NCI-H2081 (cell line): ENCODE measurements at places on chromosomes 11 and 22.

DNA sequence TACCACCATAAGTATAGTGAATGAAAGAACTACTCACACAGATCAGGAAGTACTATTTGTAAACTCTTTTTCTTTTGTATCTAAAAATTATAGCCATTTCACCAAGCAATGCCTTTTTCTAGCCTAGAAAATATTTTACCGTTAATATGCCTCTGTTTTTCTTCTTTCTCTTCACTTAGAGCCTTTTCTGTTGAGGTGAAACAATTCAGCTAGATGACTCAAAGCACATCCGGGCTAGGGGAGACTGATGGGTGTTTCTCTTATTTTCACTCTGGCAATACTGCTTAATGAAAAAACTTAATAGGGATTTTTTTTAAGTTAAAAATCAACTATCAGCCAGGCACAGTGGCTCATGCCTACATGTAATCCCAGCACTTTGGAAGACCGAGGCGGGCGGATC, 93.3 kb downstream of the SGSM3 start:
- DNase-seq, result no peak

- no peak for DNase-seq
These were observed 183.0 kb downstream of the IGLL1 start for GRCh38 chr22:23397008-23397612.

- no peak for DNase-seq
These were observed 2.4 kb downstream of the MUC15 start for GRCh38 chr11:26569646-26570045.

DNA sequence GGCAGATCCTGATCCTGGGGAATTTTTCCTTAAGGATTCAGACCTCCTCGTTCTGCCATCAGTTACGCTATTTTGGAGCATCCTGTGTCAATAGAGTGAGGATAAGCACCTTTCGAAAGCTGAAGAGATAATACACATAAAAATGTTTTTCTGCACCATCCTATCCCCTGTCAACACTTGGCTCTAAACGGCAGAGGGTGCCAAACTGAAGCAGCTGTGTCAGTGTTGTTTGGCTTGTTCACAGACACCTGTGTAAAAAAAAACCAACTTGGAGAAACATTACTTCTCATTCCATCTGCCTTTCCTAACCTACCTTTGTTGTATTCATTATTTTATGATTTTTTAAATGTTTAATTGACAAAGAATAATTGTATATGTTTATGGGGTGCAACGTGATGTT, 417.0 kb upstream of the DDI1 start:
- DNase-seq, result peak; percentile 71

DNA sequence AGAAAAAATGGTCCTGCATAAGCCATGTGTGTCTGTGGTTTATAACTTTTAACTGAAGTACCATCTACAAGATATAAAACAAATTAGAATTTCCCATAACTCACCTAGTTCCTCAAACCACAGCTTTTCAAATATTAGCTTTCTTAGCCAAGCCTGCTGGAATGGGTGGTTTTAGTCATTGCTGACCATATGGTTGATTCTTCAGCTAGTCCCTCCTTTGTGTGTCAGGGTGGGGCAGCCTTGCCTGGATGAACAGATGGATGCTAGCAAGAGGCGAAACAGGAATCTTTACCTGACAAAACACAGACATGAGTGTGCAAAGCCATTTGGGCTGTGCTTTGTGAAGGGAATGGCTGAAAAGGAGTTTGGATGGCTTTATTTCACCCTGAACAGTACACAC, 6.9 kb upstream of the B3GNT6 start:
- no peak for DNase-seq

DNA sequence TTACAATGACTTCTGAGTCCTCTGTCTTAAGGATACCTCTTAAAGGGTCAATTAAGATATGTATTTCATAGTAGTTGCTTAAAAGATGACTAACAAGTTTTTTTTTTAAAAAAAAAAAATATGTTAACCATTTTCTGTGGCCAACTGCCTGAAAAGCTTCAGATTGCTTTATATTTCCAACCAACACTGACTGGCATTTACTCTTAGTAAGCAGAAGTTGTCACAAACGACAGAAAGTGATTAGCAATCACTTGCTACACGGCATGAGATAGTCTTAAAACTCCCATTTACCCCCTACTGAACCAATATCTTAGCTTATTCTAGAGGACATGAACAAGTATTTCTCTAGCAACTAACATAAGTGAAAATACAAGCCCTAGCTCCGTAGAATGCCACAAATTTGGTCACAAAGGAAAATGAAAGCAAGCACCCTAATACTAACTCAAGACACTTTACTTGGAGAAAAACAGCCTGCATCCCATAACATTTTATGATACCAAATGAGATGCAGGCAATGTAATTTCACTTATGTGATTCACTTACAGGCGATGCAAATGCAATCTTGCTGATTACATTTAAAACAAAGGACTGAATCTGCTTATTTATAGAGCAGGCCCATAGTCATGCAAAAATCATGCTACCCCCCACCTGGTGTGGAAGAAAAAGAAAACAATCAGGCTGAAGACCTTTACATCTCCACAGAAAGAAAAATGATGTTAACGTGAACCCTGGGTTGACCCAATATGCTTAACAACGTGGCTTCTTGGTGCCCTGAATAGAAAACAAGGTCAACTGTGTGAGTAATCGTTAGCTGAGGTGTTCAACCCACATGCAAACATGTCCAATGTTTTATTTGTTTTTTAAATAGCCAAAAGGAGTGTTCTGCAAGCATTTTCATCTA, 25.7 kb downstream of the MPPED2 start:
- DNase-seq, result no peak

DNA sequence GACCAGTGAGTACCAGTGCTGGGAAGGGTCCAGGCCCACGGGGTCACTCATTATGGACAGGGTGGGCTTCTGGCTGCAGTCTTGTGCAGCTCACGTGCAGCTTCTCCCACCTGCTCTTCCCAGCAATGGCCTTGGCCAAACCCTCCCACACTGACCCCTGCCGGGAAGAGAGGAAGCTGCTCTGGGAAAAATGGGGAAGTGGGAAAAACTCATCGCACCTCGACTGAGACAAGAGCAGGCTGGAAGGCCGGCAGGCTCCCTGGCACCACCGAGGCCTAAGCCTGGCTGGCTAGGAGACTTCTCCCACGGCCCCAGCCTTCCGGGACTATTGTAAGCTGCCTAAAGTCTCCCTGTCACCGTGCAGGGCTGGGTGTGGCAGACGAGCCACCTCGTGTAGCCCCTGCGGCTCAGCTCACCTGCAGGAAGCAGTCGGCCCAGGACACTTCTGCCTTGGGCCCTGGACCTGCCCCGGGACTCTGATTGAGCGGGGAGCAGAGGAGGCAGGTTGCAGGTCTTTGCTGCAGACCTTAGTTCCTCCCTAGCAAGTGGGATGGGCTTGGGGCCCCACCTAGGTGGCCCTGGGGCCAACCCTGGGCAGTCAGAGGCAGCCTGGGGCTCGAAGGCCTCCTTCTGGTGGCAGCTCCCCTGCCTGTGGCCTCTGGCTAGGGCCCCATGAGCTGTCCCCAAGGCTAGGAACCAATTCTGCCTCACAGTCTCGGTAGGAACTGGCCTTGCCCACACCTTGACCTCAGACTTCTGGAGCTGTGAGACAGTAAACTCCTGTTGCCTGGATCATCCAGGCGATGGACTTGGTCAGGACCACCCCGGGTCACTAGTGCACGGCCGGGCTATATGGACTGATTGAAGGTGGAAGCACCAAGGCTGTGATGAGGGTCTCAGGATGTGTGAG, 23.1 kb downstream of the MRGPRG start:
- no peak for DNase-seq

DNA sequence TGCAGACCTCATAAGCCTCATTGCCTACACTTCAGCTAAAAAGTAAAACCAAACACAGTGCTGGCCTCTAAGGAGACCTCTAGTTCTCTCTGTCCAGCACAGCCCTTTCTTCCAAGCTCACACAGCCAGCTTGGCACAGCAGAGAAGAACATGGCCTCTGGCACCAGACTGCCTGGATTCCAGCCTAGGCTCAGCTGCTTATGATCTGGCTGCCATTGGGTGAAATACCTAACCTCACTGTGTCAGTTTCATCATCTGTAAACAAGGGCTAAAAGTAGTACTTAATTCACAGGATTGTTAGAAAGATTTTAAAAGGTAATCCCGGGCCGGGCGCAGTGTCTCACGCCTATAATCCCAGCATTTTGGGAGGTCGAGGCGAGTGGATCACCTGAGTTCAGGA, 9.9 kb upstream of the ACER3 start:
- no peak for DNase-seq

GRCh38 chr11:82969811-82970210, 68.3 kb downstream of the DDIAS start:
- no peak for DNase-seq

DNA sequence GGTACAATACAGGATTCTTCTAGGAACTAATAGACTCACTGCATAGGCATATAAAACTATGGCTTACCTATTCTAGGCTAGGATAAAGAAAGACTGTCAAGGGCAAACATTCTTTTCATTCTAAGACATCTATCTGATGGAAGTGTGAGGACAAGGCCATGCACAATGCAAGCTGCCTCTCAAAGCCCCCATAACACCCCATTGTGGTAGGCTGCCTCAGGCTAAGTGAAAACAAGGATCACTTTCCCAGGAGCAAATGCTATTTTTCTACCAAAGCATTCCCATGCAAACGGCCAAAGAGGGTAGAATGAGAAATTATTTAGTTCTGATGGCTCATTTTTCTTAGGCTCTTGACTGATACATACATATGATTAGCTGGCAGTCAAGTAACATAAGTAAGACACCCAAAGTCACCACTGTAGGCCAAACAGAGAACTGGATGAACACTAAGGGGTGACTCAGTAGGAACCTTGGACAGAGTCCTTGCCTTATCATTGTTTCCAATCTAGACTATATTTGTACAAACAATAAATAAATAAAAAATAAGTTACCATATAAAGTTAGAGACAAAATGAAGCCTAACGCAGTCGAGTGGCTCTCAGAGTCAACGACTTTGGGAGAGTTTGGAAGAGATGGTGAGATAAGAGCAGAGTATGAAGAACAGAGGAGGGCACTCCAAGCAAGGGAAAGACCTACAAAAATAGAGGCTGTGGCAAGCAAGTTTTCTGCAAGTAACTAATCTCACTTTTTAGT, 303.6 kb downstream of the SBF2 start:
- no peak for DNase-seq

GRCh38 chr11:70494559-70495350, 96.4 kb downstream of the CTTN start:
- DNase-seq, result no peak

DNA sequence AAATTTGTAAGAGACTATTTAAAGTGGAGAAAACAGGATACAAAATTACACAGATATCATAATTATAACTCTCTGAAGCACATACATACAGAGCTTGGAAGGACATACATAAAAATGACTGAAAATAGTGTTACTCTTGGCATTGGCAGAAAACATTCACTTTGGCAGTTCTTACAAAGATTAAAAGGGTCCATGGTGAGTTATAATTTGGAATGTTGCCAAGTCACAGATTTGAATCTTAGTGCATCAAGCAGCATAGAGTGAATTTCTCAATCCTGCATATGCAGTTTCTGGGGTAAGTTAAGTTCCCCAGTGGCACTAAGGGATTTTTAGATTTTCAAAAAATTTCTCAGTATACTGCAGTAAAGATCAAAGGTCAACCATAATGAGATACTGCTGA, 115.9 kb downstream of the CCDC81 start:
- no peak for DNase-seq

- DNase-seq, result no peak
These were observed 554.2 kb upstream of the CCDC90B start for GRCh38 chr11:83840326-83840725.

DNA sequence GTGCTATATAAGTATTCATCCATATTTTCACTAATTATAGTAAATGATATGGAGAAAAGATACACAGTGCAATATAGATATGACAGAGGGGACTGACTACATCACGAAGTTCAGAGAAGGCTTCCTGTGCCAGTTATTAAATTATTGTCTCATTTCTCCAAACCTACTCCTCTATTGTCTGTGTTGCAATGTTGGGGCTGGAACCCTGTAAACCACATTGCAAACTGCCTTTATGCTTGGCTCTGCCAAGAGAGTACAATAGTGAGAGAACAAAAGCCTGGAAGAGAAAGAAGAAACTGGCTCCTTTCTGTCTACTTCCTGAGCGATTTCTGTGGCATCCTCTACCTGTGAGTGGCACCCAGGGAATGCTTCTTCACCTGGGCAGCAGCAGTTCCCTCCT, 46.4 kb downstream of the ME3 start:
- no peak for DNase-seq

DNA sequence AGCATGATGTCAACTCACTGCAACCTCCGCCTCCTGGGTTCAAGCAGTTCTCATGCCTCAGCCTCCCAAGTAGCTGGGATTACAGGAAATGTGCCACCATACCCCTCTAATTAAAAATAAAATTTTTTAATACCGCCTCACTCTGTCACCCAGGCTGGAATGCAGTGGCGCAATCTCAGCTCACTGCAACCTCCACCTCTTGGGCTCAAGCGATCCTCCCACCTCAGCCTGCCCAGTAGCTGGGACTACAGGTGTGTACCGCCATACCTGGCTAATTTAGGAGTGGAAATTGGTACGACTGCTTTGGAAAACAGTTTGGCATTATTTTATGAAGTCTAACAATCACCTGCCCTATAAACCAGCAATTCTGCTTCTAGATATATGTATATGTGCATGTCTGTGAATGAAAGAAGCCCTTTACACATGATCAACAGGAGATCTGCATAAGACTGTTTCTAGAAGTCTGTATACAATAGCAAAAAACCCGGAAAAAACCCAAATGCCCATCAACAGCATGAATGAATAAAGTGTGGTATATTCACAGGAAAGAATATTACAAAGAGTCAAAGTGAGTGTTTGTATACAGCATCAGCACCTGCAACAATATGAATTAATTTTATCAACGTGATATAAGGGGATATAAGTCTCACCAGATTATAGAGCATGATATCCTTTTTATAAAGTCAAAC, 16.0 kb downstream of the SLC35F2 start:
- DNase-seq, result no peak

DNA sequence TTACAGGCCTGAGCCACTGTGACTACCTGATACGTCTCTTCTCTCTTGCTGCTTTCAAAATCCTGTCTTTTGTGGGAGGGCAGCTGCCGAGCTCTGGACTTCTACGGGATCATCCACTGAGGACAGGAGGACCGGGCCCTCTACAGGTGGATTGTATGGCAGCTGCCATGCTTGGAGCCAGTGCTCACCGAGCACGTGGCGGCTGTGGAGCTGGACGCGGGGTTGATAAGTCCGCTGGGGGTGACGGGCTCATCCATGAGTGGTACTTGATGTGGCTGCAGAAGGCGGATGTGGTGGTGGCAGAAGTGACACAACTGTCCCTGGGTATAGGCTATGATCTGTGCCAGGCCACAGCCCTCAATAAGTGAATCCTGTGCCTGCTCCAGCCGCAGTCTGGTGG, 1.8 kb upstream of the CYP2D6 start:
- no peak for DNase-seq

DNA sequence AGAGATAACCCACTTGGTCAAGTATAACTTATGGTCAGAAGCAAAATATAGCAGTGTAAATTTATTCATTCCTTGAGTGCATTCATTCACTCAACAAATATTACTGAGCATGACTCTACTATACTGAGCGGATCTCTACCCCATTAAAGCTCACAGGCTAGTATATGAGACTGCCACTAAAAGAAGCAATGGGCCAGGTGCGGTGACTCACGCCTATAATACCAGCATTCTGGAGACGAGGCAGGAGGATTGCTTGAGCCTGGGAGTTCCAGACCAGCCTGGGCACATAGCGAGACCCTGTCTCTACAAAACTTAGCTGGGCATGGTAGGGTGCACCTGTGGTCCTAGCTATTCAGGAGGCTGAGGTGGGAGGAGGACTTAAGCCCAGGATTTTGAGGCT, 197.6 kb upstream of the BLID start:
- no peak for DNase-seq

- DNase-seq, result no peak
These were observed 29.5 kb downstream of the CHEK2 start for GRCh38 chr22:28711820-28712777.
